ENCODE measurements at places on chromosomes 12 and 14.

GRCh38 chr12:108789546-108789945, 58.2 kb upstream of the CORO1C start:
- no peak for DNase-seq

DNA sequence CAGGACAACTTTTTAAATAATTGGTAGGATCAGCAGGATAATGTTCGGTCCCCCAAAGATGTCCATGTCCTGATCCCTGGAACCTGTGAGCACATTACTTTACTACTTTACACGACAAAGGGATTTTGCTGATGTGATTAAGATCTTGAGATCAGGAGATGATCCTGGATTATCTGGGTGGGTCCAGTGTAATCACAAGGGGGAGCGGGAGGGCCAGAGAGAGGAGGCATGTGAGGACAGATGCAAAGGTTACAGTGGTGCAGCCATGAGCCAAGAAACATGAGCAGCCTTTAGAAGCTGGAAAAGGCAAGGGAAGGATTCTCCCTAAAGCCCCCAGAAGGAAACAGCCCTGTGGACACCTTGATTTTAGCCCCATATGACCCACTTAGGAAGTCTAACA, 33.1 kb downstream of the KCNK10 start:
- no peak for DNase-seq

DNA sequence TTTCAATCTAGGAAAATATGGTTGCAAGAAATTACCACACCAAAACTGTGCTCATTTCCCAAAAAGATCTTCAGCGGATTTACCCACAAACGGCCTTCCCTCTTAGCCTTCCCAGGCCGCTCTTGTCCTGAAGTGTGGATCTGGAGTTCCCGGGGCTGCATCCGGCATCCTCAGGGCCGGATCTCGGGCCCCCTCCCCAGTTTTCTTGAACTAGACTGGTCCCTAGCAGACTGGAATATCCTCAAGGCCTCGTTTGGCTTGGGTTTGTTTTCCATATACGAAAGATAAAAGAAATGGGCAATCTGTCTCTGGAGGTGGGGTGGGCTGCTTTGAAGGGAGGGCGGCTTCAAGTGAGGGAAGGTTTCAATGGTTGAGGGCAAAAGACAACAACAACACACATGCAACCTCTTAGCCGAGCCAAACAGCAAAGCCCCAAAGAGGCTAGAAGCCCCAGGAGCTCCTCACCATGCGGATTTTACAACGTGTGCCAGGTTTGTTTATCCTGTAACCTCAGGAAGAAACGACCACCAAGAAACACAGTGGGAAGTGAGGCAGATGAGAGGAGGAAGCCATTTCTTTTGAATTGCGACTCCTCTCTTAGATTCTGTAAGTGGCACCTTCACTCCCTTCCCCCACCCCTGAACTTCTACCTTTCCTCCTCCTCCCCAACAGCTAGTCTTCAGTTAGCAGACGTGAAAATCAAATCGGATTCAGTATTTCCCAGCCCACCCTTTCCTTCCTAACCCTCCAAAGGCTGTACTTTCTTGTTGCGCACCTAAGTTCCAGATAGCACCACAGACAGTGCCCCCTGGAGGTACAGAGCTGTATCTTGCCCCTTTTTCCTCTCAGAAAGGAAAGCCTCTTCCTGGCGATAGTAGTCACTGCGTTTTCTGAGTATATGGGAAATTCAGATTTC, 2.6 kb downstream of the MYF6 start:
- no peak for DNase-seq

DNA sequence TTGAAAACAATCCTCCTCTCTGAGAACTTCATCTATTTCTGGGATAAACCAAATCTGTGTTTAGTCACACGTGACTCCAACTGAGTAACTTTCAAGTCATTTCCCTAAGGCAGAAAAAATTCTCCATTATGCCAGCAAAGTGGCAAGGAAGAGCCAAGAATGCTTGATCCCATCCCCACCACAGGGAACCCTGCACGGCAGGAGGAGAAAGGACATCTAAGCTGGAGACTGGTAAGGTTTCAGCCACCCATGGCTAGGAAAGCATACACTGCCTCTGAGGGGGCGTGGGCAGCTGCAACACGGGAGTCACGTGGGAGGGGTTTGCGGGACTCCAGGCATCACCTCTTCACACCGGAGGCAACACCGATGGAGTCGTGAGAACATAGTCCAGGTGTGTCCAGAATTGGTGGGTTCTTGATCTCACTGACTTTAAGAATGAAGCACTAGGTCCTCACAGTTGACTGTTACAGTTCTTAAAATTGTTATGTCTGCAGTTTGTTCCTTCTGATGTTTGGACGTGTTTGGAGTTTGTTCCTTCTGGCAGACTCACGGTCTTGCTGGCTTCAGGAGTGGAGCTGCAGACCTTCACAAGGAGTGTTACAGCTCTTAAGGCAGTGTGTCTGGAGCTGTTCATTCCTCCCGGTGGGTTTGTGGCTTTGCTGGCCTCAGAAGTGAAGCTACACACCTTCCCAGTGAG, 2.7 kb upstream of the SIVA1 start:
- no peak for DNase-seq

GRCh38 chr12:24285448-24285847, 336.0 kb upstream of the SOX5 start:
- no peak for DNase-seq

- DNase-seq: no peak
Observed at GRCh38 chr12:49334681-49335080, 2.3 kb downstream of the C1QL4 start.

DNA sequence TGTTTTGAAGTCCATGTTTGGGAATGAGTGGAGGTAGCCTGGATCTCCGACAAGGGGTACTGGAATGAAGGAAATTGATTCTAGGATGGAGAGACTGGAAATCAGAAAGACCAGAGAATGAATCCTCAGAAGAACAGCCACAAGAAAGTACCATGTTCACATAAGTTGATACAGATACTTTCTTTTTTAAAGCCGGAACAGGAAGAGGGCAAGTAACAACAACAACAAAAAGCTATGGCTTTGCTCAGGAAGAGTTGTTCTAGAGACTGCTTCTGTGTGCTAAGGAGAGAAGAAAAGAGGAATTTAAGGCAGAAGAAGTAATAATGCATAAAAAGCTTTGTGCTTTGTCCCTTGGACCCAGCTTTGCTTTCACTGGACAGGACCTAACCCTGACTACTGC, 6.2 kb downstream of the TC2N start:
- no peak for DNase-seq

- DNase-seq: no peak
Observed at GRCh38 chr12:117805865-117806264, 162.9 kb downstream of the KSR2 start.

Data from stimulated activated CD8-positive, alpha-beta memory T cell treated with anti-CD3 and anti-CD28 coated beads, Interleukin-2, amount 100 ng/mL, for 1 hour (primary cell).